ENCODE measurements at places on chromosomes 4 and X. TPM values are rescaled to one million over a fixed set of nuclear protein-coding genes. Genes with fewer than 3 reads are reported as not detected.

The GJB1 gene
- 0.55 TPM for total RNA-seq

DNA sequence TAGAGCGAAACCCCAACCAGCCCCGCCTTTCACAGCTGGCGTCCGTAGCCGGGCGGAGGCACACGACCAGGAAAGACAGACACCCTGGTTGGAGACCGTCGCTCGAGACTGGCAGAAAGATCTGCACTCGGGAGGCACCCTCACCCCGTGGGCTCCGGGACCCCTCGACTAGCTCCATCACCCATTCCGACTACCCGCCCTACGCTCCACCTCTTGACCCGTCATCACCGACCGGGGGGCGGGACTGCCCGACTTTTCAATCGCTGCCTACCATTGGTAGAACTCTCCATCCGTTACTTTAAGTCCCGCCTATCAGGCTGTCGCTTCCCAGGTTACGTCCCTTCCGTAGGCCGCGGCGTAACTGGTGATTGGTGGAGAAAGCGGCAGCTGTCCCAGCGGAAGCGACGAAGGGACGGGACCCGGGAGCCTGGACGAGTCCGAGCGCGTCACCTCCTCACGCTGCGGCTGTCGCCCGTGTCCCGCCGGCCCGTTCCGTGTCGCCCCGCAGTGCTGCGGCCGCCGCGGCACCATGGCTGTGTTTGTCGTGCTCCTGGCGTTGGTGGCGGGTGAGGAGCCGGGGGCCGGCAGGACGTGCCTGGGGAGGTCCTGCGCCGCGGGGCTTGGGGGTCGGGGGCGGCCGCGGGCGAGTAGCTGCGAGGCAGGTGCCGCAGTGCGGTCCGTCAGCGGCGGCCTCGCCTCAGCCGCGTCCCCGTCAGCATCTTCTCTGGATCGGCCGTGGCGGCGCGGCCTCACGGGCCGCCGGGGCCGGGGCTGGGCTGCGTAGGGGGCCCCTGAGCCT lies at the start of gene ATP6AP2:
Gene ATP6AP2, plus strand, starts transcription at position 434 of the 799 bp plus-strand sequence. Its CDS starts 96 bp downstream, at position 530.
- DNase-seq, result peak; percentile 89

DNA sequence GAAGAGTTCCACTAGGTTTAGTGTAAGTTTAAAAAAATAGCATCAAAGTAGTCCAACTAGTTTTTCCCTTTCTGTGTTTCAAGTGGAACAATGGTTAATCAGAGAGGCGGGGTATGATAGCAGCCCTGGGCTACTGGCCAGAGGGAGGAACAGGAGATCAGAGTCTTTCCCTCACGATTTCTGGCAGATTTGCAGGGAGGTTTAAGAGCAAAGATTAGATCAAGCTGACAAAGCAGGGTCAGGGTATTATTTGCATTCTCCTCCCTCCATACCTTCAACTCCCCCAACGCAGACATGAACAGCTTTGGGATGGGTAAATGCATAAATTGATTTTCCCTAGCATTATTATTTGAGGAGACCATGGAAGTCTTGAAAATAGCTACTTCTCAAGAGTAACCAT lies 277.6 kb upstream of the DIAPH2 start:
- DNase-seq, result no peak

- DNase-seq, result no peak
These were observed 120.7 kb upstream of the TSPAN5 start for GRCh38 chr4:98779088-98779487.

- DNase-seq, result no peak
These were observed 21.6 kb downstream of the SETD7 start for GRCh38 chr4:139534287-139534950.

DNA sequence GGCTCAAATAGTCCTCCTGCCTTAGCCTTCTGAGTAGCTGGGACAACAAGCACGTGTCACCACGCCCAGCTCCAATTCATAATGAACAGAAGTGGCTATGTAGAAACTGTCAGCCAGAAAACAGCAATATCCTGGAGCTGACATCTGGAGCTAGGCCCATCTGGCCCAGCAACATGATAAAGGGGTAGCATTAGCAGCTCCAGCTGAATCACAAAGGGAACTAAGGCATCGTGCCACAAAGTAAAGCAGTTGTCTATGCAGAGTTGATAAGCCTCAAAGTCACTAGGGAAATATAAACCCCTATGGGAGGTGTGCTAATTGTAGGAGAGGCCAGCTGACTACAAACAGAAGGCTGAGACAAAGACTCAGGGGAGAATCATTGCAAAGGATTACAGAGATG lies 270.5 kb upstream of the GPC4 start:
- no peak for DNase-seq

GRCh38 chr4:96092151-96092705 lies 252.3 kb downstream of the PDHA2 start:
- no peak for DNase-seq

DNA sequence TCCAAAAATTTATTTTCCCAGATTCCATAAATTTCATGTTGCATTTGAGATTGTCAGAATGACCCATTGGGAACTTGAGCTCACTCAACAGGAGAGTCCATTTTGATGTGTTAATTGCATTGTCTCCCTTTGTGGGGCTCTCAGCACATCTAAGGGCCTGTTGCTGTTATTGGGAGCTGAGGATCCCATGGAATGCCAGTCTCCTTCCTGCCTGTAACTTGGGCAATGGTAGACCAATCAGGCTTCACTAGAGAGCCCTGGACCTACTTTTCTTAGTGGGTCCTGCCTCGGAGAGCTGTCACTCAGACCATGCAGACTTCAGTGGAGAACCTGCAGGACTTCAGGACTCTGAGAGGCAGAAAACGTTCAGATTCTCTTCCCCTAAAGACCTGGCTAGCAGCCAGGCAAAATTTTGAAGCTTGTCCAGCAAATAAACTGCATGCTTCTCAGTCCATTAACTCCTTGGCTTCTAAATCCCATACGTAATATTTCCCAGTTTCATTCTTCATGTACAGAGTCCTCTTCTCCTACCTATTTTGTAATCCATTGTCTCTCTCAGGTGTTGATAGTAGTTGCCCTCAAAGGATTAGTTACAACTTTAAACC lies 25.1 kb downstream of the OCRL start:
- peak; percentile 18 for DNase-seq

GRCh38 chr4:166169111-166169510 lies 296.1 kb downstream of the TLL1 start:
- no peak for DNase-seq

GRCh38 chr4:906339-907102 lies 25.6 kb downstream of the GAK start:
- DNase-seq, result no peak

- DNase-seq, result no peak
These were observed 13.7 kb downstream of the BMX start for GRCh38 chrX:15514279-15514678.

- no peak for DNase-seq
These were observed 6.3 kb upstream of the ADGRA3 start for GRCh38 chr4:22522206-22522605.
